Uterus (tissue), 4 donors: ENCODE measurements at places on chromosomes 5 and 9.
A peak's percentile ranks its signal among the peaks of the same experiment; 100 is the strongest.

DNA sequence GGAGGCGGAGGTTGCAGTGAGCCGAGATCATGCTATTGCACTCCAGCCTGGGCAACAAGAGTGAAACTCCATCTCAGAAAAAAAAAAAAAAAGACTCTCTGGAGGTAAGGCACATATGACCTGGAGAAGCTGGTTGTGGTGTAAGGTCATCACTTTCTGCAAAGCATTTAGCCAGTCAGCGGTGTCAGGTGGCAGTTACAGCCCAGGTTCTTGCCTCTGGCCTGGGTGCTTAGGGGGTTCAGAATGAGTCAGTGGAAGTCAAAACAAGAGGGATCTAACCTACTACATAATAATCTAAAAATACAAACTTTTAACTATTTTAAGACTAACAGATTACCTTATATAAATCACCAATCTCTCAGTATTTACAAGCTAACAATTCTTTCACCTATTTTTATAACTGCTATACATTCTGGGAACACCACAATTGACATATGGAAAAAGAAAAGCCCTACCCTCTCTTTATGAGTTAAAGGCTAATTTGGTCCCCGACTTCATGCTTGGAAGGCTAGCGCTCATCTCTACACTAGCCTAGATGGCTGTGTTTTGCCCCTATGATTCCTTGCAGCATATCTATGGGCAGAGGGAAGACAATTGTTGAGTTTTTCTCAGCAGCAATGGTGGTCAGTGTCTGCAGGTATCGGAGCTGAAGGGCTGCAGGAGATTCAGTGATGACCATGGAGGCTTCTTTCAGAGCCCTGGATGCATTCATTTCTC lies 29.2 kb downstream of the STOM start:
- H3K36me3 ChIP-seq: no peaks in the 10 kb centered on the region
- no peaks in the 10 kb centered on the region for H3K4me1 ChIP-seq
- H3K4me3 ChIP-seq: no peak overlapping the region

GRCh38 chr5:157989296-157989695 lies 130.4 kb upstream of the CLINT1 start:
- H3K4me1 ChIP-seq: peaks cover 2% of the 10 kb centered on the region
- H3K4me3 ChIP-seq: no peak overlapping the region
- no peaks in the 10 kb centered on the region for H3K36me3 ChIP-seq
- DNase-seq: no peak
- H3K27me3 ChIP-seq: no peaks in the 10 kb centered on the region

DNA sequence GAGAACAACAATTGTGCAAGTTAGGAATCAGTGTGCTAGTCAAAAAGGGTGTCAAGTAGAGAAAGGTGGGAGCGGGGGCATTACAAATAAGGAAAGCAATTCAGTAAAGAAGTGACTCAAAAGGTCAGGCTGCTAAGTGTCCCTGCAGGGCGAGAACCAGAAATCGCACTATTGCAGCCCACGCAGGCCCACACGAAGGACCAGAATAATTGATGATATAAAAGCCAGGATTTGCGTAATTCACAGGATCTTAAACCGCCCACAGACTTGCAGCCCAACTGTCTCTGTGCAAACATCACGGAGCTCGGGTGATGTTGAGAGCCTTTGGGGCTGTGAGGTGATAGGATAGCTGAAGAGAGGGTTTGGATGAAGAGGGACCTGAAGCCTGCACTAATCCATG lies 349.0 kb downstream of the BRINP1 start:
- no peak overlapping the region for H3K4me3 ChIP-seq
- no peak overlapping the region for H3K27ac ChIP-seq
- H3K27me3 ChIP-seq: no peaks in the 10 kb centered on the region
- H3K36me3 ChIP-seq: no peaks in the 10 kb centered on the region
- H3K4me1 ChIP-seq: no peaks in the 10 kb centered on the region

DNA sequence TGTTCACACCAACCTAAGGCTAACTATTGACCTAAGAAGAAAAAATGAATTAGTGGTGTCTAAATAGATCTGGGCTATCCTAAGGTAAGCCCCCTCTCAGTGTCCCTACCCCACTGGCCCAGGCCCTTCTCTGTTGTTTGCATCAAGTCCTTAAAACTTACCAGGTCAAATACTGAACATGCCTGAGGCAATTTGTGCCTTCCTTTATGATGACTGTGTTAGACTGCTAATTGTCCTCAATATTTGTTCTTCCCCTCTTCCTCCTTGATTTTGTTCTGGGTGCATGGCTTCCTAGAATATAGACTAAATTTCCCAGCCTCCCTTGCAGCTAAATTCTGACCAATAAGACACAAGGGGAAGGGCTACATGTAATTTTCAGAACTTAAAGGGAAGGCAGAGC lies 199.9 kb downstream of the ADAMTS12 start:
- no peak overlapping the region for H3K27ac ChIP-seq
- no peaks in the 10 kb centered on the region for H3K4me1 ChIP-seq
- no peaks in the 10 kb centered on the region for H3K27me3 ChIP-seq
- no peak for DNase-seq

GRCh38 chr5:156037151-156037909 lies 289.6 kb upstream of the SGCD start:
- H3K36me3 ChIP-seq: no peaks in the 10 kb centered on the region
- no peaks in the 10 kb centered on the region for H3K4me1 ChIP-seq
- H3K4me3 ChIP-seq: no peak overlapping the region
- DNase-seq: no peak
- no peaks in the 10 kb centered on the region for H3K27me3 ChIP-seq

DNA sequence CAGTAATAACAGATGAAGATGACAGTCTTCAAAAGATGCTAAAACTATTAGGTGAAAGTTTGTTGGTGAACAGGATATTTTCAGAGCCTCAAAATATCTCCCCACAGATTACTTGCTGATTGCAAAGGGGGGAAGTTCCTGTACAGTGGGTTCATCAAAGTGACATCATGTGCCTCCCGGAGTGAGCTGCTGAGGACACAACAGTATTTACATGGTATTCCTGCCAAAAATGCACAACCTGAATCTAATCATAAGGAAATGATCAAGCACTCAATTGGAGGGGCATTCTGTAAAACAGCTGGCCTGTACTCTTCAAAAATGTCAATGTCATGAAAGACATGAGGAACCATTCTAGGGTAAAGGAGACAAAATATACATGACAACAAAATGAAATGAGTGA lies 18.9 kb upstream of the GLIS3 start:
- no peak overlapping the region for H3K4me3 ChIP-seq
- H3K27ac ChIP-seq: no peak overlapping the region
- H3K27me3 ChIP-seq: no peaks in the 10 kb centered on the region
- no peaks in the 10 kb centered on the region for H3K4me1 ChIP-seq

DNA sequence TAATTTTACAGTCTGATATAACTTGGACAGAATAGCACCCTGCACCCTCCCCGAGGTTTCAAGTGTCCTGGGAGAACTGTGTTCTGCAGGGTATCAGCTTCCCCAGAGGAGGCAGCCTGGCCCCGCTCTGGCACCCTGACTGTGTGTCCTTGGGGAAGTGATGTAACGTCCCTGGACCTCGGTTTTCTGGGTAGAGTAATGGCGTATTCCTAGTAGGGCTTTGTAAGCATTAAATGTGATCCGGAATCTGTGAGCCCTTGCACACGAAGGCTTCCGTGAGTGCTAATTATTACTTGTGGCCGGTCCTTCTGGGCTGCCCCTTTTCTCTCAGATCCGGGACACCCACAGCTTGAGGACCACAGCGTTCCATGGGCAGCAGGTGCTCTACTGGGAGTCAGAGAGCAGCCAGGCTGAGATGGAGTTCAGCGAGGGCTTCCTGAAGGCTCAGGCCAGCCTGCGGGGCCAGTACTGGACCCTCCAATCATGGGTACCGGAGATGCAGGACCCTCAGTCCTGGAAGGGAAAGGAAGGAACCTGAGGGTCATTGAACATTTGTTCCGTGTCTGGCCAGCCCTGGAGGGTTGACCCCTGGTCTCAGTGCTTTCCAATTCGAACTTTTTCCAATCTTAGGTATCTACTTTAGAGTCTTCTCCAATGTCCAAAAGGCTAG lies 1.0 kb upstream of the CACFD1 start:
- peak overlapping the region; percentile 59 for H3K4me3 ChIP-seq
- no peaks in the 10 kb centered on the region for H3K36me3 ChIP-seq
- DNase-seq: no peak
- H3K27ac ChIP-seq: peak overlapping the region; percentile 87
